ENCODE measurements at places on chromosomes 7 and 10.

DNA sequence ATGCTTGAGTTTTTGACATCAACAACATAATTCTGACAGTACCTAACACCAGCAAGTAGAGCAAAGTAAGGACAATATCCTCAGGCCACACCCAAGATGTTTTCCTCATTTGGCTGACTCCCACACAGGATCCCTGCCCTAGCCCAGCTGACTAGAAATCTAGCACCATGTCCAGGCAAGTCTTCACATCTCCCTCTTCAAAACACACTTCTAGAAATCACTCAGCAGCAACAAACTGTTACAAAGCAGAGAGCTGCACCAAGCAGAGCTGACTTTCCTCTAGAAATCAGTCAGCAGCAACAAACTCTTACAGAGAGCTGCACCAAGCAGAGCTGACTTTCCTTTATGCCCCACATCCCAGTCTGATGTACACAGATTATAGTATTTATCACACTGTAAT is 7.7 kb downstream of the TMEM168 start:
- DNase-seq, result no peak

DNA sequence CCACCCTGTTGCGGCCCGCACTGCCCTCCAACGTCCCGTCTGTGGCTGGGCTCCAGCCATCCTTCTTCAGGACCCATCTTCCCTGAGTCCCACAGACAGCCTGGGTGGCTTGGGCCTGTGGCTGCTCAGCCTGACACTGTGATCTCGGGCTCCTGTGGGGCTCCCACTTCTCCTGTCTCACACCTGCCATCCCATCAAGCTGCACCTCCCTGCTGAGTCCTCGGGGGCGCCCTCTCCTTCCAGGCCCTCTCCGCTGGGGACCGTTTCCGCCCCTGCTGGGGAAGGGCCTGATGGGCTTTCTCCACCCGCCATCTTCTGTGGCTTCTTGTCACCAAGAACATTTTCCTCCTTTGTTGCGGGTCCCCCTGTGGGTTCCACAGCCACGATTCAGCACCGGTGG is 173.8 kb upstream of the PPP2R2D start:
- no peak for DNase-seq

- no peak for DNase-seq
Measured at GRCh38 chr10:114060456-114060855, 16.8 kb downstream of the ADRB1 start.

- no peak for DNase-seq
Measured at GRCh38 chr10:99770408-99771045, 11.9 kb upstream of the ABCC2 start.

DNA sequence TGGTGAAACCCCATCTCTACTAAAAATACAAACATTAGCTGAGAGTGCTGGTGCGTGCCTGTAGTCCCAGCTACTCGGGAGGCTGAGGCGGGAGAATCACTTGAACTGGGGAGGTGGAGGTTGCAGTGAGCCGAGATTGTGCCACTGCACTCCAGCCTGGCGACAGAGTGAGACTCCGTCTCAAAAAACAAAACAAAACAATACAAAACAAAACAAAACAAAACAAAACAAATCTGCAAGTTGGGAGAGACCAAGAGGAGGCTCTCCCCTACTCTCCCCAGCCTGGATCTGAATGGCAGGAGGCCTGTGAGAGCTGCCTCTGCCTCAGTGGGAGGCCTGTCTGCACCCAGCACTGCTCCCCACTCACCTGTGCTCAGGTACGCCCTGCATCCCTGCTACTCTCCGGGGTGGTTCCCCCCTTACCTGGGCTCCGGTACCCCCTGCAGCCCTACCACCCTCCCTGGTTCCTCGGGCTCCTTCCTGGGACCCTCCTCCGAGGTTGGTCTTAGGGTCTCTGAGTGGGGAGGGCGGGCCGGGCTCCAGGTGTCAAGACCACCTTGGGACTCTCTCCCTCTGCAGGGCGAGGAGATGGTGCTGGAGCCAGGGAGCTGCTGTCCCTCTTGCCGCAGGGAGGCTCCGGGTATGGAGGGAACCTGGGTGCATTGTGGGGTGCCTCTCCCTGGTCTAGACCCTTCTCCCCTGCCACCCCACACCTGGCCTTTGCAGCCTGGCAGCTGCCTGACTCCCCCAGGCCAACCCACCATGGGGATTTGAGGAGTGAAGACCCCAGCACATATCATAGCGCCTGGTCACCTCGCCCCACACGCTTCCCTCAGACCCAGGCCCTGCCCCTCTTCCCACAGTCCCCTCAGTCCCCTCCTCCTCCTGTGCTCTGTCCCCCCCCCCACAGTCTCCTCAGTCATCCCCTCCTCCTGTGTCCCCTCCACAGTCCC is 9.5 kb upstream of the ZNF862 start:
- no peak for DNase-seq

DNA sequence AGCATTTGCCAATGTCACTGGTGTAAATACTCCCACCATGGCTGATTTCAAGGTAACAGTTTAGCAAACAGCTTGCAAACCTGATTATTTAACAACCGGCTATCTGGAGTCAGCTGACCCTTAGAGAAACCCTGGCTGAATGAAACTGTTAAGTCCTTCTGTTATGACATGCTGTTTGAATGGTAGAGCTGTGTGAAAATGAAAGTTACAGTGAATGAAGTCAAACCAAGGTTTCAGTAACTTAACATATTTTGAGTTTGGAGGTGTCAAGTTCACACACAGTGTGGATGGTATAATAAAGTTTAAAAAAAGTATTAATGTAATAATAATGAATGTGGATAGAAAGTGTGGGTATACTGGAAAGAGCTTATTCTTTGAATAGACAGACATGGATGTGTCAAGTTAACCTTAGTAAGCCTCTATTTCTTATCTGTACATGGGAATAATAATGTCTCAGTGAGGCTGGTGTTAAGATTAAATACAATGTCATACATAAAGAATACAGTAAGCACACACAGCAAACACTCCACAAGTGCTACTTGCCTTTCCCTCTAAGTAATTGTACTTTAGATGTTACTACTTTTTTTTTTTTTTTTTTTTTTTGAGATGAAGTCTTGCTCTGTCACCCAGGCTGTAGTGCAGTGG is 150.4 kb downstream of the TAX1BP1 start:
- no peak for DNase-seq

- DNase-seq, result no peak
Measured at GRCh38 chr7:48089046-48090003, at the start of gene UPP1. Gene UPP1, plus strand, starts transcription at chr7:48089265. Its CDS starts 5,519 bp downstream, at chr7:48094784.

GRCh38 chr7:128894101-128894440 is 16.4 kb downstream of the KCP start:
- no peak for DNase-seq

DNA sequence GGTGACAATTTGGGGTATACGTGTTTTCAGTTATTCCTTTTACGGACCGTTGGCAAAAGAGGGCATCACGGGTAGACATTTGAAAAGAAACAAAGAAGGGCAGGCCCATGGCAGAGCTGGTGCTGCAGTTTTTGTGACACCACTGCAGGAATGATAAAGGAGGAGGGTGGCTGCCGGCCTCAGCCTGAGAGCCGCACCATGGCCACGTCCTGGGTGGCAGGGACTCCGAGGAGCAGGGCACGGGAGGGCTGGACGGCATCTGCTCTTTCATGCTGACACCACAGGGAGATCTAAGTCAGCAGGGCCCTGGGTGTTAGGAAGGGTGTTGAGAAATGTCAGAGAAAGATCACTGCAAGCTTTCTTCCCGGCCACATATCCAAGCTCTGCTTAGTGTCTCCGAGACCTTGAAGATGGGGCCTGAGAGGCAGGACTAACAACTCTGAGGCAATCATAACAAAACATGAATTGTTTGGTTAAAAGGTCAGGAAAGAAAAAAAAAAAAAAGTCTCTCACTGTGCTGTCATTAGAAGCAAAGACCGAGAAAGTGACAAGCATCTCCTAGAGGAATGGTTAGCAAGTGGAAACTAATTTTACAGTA is 36.6 kb downstream of the INSYN2A start:
- no peak for DNase-seq

GRCh38 chr7:47744883-47745282 is 163.0 kb upstream of the TNS3 start:
- no peak for DNase-seq

- no peak for DNase-seq
Measured at GRCh38 chr7:129872054-129872453, 80.7 kb downstream of the UBE2H start.

DNA sequence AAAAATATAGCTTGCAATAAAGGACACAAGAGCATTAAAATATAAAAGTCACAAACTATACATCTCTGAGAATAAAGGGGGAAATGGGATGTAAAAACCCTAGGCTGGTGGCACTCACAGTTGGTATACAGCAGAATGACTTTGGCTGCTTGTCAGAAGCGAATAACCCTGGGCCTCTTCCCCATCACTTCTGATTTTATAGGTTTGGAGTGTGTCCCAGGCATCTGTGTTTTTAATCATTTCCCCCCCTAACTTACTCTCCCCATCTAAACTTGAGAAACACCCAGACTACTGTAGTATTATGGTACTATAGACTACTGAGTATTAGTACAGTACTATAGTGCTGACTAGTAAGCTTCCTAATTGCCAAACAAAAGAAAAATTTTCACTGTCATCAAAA is 1.8 kb upstream of the RPA3 start:
- no peak for DNase-seq

DNA sequence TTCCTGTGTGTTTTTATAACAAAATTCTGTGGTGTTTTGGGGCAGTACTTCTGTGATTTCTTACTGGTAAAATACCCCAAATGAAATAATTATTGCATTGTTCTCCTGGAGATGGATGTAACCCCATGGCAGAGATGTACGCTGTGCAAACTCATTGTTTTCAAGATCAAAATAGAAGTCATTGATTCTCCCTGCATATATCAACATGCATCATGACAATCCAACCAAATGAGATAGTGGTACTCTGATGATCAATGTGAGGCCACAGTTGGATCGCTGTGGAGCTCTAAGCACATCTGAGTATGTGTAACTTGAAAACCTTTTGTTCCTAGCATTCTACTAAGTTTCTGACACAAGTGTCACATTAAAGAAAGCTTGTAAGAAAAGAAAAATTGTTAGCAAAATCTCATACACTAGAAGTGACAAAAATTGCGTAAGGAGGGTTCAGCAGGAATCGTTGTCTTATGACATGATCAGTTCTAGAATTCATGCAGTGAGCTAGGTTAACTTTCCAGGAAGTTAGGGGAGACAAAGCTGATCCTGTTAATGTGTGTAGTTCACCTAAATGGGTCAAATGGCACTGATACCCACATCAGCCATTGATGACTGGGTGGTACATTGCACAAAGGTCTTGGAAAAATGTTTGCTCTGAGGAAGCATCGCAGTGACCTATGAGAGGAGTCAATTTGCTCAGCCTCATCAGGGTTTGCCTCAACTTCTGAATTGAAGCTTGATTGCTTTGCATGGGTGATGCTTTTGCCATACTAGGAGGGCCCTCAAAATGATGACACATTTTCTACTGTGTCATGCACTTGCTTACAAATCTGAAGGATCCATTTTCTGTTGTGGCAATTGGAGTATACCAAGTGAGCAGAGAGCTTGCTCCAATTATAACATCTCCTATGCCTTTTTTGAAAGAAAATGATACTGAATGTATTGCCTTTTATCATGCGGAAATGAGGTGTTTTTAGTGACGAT is 145.1 kb downstream of the PLXDC2 start:
- DNase-seq, result no peak

DNA sequence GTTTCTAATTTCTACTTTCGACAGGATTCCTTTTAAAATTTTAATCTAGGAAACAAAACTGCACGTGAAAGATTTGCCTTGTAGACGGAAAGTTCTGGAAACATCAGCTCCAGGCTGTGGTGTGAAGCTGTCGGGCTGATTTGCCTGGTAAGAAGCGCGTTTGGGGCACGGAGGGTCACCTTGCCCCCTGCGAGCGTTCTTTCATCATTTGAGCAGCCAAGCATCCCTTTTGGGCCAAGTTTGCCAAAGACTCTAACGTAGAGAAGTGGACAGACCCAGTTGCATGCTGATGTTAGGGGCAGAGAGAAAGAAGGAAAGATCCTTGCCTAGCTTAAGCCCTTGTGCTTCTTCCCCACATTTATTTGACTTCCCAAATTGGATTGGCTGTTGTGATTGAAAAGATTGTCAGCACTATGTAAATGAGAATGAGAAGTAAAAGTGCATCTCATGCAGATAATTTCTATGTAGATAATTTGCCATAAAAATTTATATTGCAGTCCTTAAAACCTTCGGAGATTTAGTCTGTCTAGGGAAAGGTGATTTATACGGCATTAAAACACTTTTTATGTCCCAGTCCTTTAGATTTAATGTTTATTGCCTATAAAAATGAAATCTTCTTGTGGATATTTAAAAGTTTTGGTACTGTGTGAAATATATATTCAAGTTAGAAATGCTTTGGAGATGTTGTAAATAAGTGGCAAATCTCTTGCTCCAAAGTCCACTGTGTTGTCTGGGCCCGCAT is 76.1 kb downstream of the CUX1 start:
- no peak for DNase-seq

DNA sequence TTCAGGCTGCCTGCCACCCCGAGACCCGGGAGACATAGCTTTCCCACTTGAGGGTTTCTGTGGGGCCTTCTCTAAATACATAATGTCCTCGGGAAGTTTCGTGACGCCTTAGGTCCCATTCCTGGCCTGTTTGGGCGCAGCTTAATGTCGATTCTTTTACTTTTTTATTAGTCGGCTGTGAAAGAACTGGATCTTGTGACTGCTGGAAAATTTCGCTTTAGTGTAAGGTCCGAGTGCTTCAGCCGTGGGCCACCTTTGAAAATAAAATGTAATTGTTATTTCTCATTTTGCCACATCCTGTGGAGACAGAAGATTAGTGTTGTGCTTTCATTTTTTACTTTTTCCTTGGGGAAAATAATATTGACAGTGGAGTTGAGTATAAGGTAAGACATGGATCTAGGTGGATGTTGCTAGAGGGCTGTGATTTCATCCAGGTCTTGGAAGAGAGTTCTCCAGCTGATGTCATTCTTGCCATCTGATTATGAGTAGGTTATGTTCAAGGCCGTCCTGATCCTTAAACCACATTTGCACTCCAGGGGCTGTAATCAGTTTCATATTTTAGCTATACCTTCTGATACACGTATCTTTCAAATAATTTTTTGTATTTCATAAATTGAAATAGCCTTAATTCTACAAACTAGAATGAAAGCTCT is 830 bp downstream of the RAB18 start:
- no peak for DNase-seq

DNA sequence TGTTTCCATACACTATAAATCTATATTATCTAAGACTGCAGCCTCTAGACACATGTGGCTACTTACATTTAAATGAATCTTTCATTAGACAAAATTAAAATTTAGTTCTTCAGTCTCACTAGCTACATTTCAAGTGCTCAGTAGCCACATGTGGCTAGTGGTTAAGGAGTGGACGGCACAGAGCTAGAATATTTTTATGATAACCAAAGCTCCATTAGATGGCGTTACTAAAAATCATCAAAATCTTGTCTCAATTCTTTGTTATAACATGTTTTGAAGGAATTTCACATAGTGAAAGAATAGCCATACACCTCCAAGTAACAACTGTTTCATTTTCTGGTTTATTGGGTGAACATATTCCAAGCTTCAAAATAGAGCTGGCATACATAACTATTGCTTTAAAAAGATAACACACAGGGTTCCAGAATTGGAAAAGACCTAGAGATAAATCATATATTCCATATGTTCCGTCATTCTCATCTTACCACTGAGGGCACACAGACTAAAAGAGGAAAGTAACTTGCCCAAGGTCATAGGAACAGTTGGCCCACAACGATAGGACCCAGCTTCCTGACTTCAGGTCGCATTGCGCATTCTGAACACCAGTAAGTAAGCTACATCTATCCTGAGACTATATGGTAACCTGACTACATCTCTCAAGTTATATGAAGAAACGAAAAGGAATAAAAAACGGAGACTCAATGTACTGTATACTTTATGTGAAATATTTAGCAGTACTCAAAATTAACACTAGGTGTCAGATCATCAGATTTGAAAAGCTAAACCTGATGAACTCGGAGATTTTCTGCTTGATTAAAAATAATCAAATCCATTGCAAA is 66.6 kb downstream of the CAV1 start:
- no peak for DNase-seq

- no peak for DNase-seq
Measured at GRCh38 chr10:100413173-100413572, 49.6 kb upstream of the WNT8B start.

Data from T-helper 2 cell (primary cell).